ENCODE measurements at places on chromosomes 2 and 18. TPM values are rescaled to one million over a fixed set of nuclear protein-coding genes. Genes with fewer than 3 reads are reported as not detected.

DNA sequence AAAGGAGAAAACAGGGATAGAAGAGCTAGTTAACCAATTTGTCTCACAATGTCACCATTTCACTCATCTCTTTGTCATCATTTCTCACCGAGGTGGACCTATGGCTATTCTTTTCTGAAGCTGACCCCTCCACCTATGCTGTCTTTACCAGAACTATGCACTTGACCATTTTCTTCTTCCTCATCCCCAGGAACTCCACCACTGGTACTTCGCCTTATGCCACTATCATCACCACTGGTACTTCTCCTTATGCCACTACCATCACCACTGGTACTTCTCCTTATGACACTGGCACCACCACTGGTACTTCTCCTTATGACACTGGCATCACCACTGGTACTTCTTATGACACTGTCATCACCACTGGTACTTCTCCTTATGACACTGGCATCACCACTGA is 745.8 kb upstream of the CHAC2 start:
- no peaks in the 10 kb centered on the region for H3K4me1 ChIP-seq
- H3K4me3 ChIP-seq, result no peak overlapping the region
- DNase-seq, result no peak
- H3K27ac ChIP-seq, result no peak overlapping the region
- no peaks in the 10 kb centered on the region for H3K36me3 ChIP-seq

GRCh38 chr18:72041313-72042032 is 502.7 kb downstream of the CBLN2 start:
- H3K4me1 ChIP-seq, result no peaks in the 10 kb centered on the region
- DNase-seq, result no peak
- no peaks in the 10 kb centered on the region for H3K36me3 ChIP-seq
- H3K4me3 ChIP-seq, result no peak overlapping the region
- no peak overlapping the region for H3K27ac ChIP-seq
- no peaks in the 10 kb centered on the region for H3K27me3 ChIP-seq

The ZC3H6 gene
- total RNA-seq, result 4.9 TPM

DNA sequence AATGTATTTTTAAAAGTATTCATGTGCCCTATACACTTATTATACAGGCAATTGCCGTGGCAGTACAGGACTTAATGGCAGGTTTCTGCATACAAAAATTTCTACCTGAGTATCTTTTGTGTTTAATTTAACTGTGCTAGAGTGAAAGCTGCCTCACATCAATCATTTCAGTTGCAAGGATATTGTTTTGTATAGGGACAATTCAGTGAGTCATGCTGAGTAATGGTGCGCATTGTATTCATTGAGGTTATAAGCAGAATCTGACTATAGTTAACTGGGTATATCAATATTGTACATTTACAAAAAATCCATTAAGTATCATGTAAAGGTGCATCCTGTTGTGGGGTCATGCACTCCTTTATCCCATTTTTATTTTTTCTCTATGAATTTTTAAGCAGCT is 121.5 kb downstream of the GCA start:
- H3K4me1 ChIP-seq, result no peaks in the 10 kb centered on the region
- no peak overlapping the region for H3K4me3 ChIP-seq
- no peaks in the 10 kb centered on the region for H3K36me3 ChIP-seq
- no peak overlapping the region for H3K27ac ChIP-seq
- DNase-seq, result no peak

The ALPP gene
- not detected for total RNA-seq

All from activated CD4-positive, alpha-beta T cell treated with anti-CD3 and anti-CD28 coated beads, Interleukin-2, amount 10 ng/mL, durations not matched to agents 24 days and 14 days (primary cell).